RPMI7951 (cell line): ENCODE measurements at places on chromosomes 1 and 21. TPM values are rescaled to one million over a fixed set of nuclear protein-coding genes. Genes with fewer than 3 reads are reported as not detected.

OVAAL gene
- 0.36 and 0.68 TPM in 2 replicates for total RNA-seq

DNA sequence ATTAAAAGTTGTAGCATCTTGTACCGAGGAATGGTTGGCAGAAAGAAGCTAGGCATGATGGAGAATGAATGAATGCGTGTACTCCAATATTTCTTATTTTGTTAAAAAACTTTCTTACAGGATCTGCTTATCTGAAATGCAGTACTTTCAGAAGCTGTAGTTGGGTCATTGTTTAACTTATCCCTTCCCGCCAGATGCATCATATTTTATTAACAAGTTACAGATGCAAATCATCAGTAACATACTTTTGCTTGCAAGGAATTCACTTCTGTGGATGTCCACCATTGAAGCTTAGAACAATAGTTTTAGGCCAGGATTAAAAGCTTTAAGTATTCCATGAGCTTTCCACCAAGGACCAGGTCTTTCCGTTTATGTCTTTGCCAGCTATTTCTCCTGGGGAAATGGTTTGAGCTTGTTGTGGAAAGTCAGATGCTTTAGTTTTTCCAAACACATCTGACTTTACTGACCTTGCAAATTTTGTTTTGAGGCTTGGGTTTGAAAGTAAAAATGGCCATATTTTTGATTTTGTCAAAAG is 65.4 kb downstream of the PATJ start:
- no peak for DNase-seq

DNA sequence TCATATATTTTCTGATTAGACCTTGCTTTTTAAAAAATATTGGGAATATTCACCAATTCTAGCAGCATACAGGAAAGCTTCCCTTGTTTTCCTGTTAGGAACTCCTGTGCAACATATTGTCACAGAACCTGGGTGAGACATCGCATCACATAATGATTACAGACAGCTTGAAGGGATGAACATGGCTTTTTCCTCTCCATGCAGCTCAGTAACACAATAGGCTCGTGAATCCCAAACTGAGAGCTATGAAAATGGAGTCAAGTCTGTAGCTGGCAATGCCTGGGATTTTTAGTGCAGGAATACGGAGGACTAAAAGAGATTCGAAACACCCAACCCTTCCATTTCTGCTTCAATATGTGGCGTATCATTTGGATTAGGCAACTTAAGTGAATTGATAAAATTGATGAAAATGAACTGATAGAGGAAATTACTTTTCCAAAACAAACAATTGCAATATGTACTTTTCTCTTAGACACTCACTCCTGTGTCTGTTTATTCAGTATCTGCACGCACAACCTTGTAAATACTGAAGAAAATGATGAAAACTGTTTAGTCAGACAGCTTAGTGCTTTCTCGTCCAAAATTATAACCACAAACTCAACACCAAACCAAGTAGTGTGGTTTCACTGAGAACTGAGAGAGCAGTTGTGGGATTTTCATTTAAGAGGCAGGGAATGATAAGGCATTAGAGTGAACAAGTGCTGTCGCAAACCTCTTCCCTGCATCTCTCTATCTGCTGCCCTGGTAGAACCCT is 250.4 kb downstream of the PTBP2 start:
- DNase-seq, result no peak

S100A14 gene
- total RNA-seq, result 0.39 TPM in 1 of 2 replicates, not detected in the other

KLF17 gene
- 0.68 and 1.2 TPM in 2 replicates for total RNA-seq

GRCh38 chr1:161198194-161198896 is 509 bp downstream of the ADAMTS4 start:
- peak; percentile 82 for DNase-seq

VANGL2 gene
- total RNA-seq, result 0.10 and 0.12 TPM in 2 replicates
